ENCODE measurements at places on chromosomes 16 and 17.

- DNase-seq, result no peak
Measured at GRCh38 chr17:55925440-55925839, 174.6 kb downstream of the PCTP start.

DNA sequence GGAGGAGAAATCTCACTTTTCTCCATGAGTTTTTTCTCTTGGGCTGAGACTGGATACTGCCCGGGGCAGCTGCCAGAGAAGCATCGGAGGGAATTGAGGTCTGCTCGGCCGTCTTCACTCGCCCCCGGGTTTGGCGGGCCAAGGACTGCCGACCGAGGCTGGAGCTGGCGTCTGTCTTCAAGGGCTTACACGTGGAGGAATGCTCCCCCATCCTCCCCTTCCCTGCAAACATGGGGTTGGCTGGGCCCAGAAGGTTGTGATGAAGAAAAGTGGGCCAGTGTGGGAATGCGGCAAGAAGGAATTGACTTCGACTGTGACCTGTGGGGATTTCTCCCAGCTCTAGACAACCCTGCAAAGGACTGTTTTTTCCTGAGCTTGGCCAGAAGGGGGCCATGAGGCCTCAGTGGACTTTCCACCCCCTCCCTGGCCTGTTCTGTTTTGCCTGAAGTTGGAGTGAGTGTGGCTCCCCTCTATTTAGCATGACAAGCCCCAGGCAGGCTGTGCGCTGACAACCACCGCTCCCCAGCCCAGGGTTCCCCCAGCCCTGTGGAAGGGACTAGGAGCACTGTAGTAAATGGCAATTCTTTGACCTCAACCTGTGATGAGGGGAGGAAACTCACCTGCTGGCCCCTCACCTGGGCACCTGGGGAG is 19.1 kb downstream of the NGFR start:
- DNase-seq, result no peak

DNA sequence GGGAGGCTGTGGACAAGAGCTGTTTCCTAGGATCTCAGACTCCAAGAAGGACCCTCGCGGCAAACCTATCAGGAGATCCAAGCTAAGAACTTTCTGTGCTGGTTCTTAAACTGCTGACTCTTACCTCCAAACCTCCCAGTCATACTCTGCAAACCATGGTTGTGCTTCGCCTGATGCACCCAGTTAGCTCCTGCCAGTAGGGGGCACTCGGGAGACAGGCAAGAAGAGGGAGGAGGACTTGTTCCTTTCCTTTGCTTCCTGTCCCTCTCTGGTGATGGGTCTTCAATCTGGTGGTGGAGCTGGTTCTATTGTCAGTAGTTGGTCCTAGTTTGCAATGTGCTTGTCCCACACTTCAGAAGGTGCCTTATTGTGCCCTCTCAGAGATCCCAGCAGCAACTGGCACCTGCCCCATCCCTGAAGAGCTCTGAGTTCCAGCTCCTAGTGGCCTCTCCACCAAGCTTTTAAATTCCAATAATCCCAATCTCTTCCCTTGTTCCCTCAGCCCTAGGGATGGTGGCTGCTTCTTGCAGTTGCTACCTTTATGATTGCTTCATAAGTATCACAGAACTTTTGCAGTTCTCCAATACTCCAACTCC is 113.5 kb upstream of the RPL38 start:
- peak; percentile 41 for DNase-seq

DNA sequence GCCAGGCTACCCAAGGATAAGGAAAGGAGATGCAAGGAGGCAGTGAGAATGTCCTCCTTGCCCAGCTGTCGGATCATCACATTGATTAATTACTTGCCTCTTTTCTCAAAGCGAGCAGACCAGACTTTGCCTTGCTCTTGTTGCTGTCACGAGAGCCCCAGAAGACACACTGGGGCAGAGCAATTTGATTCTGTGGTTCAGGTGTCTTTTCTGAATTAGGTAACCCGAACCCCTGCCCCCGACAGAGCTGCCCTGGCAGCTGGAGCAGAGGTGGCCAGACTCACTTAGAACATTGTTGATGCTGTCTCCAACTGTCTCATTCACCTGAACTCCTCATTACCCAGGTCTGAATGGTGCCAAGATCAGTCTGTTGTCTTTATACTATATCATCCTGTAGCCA is 34.3 kb downstream of the VAT1L start:
- DNase-seq, result no peak

DNA sequence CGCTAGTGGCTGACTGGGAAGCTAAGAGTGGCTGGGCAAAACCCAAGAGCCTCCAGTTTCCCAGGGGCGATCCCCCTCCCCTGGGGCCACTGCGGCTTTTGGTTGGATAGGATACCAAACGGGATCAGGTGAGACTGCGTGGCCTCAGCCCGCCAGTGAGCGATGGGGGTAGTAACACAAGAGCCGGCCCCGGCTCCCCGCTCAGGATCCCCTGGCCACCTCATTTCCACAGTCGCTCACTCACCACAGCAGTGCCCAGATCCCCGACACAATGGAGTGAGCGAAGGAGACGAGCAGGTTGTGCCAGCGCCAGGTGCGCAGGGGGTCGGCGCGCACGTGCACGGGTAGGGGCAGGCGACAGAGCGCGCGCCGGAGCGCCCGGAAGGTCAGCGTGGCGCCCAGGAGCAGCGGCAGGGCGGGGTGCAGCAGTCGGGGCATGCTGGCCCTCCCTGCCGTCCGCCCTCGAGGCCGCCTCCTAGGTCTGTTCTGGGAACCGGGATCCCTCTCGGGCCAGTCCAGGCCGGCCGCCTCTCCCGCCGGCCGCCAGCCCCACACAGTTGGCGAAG is 290 bp downstream of the TLCD1 start:
- peak; percentile 55 for DNase-seq

GRCh38 chr17:58402679-58403078 is 14.7 kb downstream of the RNF43 start:
- no peak for DNase-seq

GRCh38 chr16:5776876-5777275 is 679.3 kb upstream of the EEF2KMT start:
- no peak for DNase-seq

DNA sequence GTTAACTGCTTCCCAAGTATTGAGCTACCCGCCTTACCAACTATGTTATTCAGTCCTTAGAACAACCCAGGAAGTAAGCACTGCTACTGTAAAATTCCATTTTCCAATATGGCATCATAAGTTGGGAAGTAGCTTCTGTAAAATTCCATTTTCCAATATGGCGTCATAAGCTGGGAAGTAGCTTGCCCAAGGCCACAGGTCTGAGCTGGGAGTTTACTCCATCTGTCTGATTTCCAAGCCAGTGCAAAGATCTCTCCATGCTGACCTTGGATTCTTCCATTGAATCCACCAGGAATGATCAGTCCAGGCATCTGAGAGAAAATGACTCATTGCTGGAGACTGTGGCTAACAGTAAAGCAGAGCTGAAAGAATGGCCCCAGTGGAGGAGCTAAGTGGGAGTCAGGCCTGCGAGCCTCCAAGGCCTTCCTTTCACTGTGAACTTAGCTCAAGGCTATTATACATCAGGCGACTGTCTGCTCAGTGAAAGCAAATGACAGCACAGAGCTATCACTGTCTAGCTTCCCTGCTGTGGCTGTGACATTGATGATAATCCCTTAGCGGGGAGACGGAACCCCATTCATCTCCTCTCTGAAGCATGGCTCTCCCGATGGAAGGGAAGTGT is 430.4 kb downstream of the HAPSTR1 start:
- no peak for DNase-seq

GRCh38 chr16:84096447-84097005 is 20.2 kb downstream of the MBTPS1 start:
- no peak for DNase-seq

DNA sequence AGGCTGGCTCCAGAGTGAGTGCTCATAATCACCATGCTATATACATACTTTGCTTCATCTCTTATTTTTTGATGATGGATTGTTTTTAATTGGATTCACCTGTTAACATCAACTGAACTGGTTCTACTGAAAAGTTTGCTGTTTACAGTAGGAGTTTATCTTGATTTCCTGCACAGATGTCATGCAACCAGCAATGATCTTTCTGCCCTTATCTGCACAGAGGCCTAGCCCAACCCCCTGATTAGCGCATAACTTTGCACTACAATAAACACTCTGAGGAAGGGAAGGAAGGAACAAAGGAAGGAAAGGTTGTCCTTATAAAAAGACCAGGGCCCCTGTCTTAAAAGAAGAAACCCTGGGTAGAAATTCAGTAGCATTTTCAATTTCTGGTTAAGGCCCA is 152.9 kb downstream of the RGS9 start:
- DNase-seq, result no peak

- DNase-seq, result no peak
Measured at GRCh38 chr17:17349724-17350106, 46.5 kb downstream of the NT5M start.

- no peak for DNase-seq
Measured at GRCh38 chr16:70702624-70703023, 16.8 kb upstream of the MTSS2 start.

- DNase-seq, result no peak
Measured at GRCh38 chr17:60964160-60964559, 286.5 kb downstream of the BCAS3 start.

- DNase-seq, result peak; percentile 76
Measured at GRCh38 chr17:64133546-64134215, 3.7 kb upstream of the ERN1 start.

DNA sequence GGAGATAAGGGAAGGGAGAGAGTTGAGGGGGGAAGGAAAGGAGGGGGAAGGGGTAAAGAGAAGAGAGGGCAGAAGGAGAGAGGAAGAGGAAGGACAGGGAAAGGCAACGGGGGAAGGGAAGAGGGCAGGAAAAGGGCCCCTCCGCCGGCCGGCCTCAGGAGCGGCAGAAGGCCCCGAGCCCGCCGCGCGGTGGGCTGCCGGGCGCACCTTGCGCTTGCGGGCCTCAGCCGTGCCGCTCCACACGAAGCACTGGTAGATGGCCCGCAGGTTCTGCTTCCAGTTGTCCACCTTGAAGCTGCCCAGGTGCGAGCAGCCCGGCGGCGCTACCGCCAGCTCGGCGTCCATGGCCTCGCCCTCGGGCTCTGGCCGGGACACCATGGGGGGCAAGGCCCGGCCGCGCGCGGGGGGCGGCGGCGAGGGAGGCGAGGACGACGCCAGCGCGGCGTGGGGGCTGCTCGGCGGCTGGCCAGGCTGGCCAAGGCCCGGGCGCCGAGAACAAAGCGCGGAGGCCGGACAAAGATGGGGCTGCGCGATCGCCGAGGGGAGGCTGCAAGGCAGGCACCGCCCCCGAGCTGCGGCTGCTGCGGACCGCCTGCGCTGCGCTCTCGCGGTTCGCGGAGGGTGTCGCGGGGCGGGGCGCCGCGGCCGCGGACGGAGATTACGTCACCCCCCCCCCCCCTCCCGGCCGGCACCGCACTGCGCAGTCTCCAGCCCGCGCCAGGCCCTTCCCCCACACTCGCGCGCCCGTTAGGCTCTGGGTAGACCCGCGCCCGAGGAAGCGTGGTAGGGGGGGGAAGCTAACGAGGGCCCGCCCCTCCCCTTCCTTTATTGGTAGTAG is at the start of gene USP22:
Gene USP22 (minus strand): TSS at position 554 of the 838 bp plus-strand sequence. CDS start 176 bp downstream, at position 378.
- DNase-seq, result no peak

GRCh38 chr17:48392857-48393256 is 37.2 kb downstream of the SKAP1 start:
- DNase-seq, result no peak

GRCh38 chr16:27721531-27722181 is 171.7 kb downstream of the KATNIP start:
- DNase-seq, result no peak

DNA sequence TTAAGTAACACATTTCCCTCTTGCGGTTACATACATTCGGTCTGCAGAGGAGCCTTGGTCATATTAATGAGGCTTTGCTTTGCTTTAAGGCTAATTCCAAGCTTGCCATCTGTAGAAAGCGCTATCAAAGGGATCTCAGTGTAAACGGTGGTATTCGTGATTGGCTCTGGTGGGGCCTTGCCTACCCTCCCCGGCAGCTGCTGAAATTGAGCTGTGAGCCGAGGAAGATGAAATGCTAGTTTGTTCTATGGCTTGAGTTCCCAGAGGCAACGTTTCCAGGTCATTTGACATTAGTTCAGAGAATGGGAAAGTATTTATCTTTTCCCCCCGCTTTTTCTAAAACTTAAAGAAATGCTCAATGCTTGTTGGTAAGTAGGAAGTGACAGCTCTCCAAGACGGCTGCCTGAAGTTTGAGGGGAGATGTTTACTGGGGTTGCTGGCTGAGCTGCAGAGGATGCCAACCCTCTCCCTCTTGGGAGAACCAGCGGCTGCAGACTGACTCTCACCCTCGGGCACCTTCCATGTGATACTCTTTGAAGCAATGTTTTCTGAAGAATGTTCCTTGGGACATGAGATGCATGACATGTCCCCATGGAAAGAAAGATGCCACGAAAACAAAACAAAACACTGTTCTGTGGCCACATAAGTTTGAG is 458.7 kb upstream of the EEF2KMT start:
- no peak for DNase-seq

DNA sequence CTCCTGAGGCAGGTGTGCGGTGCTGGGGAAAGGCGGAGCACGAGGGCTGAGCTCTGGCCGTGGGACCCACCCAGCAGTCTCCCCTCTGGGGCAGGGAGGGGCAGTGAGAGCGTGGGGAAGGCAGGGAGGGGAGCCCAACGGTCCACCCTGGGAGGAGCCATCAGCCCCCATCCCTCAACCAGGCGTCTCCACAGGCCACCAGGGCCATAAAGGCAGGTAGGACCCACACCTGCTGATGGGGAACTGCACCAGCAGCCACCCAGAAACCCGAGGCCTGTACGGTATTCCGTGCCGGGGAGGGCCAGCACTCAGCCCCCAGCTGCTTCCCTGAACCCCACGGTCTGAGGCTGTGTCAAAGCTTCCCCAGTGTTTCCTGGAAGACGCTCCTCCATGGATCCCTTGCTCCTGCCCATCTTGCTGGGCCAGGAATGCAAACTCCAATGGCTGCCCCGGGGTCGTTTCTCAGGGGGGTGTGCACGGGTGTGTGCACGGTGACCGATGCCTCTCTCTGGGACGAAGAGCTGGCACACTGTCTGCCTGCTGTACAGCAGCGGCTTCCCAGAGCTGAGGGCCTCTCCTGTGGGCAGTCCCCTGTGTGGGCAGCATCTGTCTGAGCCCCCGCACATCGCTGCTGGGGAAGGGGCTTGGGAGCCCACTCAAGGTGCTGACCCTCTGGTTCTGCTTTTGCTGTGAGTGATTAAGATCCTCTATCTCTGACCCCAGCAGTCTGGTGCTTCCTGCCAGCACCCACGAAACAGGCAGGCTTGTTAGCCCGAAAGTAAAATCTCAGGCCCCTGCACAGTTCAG is 17.2 kb upstream of the METRNL start:
- DNase-seq, result no peak

GRCh38 chr17:50818921-50819657 is 16.3 kb upstream of the WFIKKN2 start:
- no peak for DNase-seq

DNA sequence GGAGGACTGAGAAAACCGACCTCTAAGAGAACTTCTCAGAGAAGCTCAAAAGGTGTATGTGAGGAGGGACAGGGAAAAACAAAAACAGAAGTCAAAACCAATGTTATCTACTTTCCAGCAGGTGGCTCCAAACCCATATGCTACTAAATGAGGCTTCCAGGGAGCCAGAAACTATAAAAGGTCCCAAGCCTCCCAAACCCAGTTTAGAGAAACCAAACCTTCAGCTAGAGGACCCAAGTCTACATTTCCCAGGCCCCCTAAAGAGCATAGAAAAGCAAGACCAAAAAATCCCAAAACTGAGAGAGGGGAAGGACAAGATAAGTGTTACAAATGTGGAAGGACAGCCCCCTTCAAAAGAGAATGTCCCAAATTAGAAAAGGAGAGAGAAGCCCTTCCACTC is 3.7 kb downstream of the HPR start:
- DNase-seq, result peak; percentile 30

- peak; percentile 56 for DNase-seq
Measured at GRCh38 chr17:82267575-82268379, 5.7 kb downstream of the CSNK1D start.
